Retinal pigment epithelial cell (primary cell): ENCODE measurements at places on chromosomes 7 and 10.

DNA sequence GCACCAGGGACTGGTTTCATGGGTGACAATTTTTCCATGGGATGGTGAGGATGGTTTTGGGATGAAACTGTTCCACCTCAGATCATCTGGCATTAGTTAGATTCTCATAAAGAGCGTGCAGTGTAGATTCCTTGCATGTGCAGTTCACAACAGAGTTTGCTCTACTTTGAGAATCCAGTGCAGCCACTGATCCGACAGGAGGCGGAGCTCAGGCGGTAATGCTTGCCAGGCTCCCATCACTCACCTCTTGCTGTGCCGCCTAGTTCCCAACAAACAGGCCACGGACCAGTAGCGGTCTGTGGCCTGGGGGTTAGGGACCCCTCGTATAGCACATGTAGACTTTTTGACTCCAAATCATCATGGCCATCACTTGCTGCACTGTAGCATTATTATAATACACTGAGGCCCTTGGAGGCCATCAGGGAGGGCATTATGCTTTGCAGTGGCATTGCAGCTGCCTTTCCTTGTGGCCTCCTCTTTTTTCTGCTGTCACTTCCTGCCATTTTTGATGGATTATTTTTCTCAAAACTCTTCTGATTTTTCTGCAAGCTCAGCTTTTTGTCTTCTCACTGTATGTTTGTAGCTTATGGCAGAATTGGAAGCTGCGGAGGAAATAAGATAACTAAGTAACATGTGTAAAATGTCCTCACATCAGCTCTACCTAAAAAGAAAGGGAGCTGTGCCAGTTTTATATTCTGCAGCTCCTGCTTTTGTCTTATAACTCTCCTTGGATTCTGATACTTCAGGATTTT lies 18.5 kb downstream of the CSGALNACT2 start:
- DNase-seq, result no peak

- DNase-seq, result no peak
Measured at GRCh38 chr10:46250481-46250880, 36.3 kb upstream of the ANTXRL start.

- DNase-seq, result no peak
Measured at GRCh38 chr7:117960351-117960750, 87.1 kb upstream of the CTTNBP2 start.

DNA sequence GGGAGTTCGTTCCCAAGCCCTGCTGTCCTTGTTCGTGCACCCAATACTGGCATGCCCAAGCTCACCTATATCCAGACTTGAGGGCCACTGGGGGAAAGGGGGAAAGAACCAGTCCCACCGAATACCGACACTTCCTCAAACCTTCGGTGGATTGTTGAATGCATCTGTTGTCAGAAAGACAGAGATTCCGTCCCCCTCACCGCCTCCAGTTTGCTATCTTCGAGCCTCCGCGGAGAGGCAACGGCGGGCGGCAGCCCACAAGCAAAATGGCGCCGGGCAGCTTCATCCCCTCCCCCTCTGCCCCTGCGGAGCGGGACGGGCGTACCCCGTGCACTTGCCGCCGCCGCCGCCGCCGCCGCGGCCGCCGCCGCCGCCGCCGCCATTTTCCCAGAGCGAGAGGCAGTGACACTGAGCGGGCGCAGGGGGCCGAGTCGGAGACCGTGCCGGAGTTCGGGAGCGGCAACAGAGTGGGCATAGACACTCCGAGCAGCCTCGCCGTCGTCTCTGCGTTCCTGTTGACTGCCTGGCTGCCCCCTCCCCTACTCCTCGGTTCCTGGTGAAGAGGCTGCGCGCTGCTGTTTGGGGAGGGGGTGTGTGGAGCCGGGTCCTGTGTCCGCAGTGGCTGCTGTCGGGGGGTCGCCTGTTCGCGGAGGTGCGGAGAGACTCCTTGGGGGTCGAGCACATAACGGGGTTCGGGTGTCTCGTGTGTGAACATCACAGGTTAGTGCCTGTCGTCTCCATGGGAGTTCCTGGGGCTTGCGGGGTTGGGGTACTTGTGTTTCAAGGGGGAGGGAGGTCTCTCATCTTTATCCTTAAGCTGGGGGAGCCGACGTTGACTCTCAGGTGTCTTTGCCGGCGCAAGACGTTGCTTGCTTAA lies at the start of gene KMT2E:
Gene KMT2E (plus strand): TSS at position 390 of the 877 bp plus-strand sequence. CDS start 26,748 bp downstream, outside the sequence.
- DNase-seq, result no peak

DNA sequence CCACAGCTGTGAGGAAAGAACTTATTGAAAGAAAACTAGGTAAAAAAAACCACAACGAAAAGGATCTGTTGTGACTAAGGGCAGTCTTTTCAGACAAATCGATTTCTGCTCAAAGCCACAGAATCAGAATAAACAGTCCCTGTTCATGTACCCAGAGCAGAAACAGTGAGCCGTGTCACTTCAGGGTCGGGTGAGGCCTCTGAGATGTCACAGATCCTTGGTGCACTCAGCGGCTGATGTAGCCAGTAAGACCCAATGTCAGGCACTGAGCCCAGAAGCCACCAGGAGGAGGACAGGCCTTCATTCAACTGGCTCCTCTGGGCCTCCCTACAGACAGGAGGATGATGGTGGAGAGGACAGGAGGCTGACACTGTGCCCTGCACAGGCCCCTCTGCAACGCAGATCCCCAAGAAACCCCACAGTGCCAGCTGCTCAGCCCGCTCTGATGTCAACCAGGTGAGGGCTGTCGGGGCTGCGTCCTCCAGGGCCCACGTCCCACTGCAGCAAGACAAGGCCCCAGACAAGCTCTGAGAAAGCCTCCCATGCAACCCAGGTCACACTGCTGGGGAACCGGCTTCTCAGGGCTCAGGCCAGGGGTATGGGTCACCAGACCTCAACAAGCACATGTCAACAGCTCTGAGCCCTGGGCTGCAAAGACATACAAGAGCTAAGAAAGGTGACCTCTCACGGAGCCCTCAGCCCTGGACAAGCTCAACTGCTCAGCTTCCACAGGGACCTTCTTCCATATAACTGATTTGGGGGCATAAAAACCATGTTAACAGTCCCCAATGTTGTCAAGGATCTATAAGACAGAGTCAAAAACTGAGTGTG lies 190.6 kb downstream of the PARD3 start:
- no peak for DNase-seq
